ENCODE measurements at places on chromosomes 4 and X.
A peak's percentile ranks its signal among the peaks of the same experiment; 100 is the strongest.

GRCh38 chr4:44777115-44777514 is 50.8 kb upstream of the GNPDA2 start:
- DNase-seq: no peak

DNA sequence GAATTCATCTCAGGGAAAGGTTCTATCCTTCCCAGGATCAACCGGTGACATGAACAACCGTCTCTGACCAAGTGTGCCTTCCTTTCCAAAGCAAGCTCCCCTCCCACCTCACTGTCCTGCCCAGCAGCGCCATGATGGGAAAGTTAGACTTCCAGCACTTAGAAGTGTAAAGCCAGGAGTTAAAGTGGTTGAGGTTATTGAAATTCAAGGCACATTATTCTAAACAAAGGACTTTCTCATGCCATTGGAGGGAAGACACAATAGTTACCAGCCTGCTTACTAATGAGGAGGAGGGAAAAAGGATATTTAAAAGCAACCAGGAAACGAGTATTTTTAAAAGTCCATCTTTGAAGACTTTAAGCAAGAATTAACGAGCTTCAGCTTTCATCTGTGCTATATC is 96.8 kb downstream of the NSUN7 start:
- DNase-seq: no peak

DNA sequence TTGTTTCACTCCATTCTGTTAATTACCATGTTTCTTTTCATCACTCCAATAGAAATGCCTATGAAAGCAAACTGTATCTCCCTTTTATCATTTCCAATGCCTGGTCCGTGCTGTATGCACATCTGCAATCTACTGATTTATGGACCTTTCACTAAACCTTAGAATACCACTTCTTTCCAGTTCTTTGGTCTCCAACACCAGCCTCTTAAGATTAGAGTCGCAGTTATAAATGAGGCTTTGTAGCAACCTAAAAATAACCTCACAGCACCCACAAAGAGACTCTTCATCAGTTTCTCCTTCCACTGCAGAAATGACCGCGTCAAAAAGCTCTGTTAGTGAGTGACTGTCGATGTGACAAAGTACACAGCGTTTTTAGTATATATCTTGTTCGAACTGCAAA is 282.6 kb downstream of the ADGRA3 start:
- no peak for DNase-seq

GRCh38 chr4:4480685-4481398 is 61.0 kb downstream of the STX18 start:
- DNase-seq: no peak

DNA sequence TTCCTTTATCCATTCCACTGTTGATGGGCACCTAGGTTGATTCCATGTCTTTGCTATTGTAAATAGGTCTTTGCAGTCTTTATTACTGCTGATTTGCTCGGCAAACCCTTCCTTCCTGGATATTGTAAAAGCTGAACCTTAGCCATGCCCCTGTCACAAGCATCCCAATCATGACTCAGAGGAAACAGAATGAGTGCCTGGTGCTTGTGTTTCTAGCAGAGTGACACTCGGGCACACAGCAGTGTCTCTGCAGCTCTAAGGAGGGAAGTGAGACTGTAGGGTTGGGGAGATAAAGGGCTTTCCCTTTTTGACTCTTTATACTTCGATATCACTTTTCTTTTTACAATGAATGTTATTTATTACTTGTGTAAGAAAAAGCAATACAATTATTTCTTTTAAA is 83.3 kb downstream of the AKAP4 start:
- DNase-seq: no peak

DNA sequence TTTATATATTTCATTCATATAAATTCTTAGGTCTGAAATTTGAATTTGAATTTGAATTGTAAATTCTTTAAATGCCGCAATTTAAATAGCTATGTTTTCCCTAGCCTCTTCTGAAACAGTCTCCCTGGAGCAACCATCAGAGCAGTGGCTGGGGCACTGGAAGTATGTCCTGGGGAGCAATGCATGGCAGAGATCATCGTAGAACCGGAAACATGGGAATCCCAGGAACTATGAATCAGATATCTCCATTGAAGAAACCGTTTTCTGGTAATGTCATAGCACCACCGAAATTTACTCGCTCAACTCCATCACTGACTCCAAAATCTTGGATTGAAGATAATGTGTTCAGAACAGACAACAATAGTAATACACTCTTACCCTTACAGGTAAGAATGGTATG is 4.9 kb downstream of the CPEB2 start:
- DNase-seq: no peak

GRCh38 chrX:154804261-154804956 is 876 bp downstream of the MPP1 start:
- no peak for DNase-seq

DNA sequence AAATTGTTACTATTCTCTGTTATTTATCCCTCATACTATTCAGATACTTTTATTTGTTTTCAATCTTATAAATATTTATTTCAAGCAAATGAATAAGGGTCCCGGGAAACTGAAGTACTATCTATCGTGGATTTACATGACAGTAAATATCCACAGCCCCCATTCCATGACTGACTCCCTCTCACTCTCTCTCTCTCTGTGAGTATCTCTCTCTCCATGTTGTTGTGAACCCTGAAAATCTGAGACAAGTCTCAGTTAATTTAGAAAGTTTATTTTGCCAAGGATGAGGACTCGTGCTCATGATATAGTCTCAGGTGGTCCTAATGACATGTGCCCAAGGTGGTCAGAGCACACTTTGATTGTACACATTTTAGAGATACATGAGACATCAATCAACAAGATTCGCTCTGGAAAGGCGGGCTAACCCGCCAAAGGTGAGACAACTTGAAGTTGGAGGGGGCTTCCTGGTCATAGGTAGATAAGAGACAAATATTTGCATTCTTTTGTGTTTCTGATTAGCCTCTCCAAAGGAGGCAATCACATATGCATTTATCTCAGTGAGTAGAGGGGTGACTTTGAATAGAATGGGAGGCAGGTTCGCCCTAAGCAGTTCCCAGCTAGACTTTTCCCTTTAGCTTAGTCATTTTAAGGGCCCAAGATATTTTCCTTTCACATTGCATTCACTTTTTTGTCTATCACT is 986.4 kb downstream of the NLGN4X start:
- DNase-seq: no peak

GRCh38 chr4:118836301-118837120 is 585 bp upstream of the SEC24D start:
- DNase-seq: peak; percentile 71

DNA sequence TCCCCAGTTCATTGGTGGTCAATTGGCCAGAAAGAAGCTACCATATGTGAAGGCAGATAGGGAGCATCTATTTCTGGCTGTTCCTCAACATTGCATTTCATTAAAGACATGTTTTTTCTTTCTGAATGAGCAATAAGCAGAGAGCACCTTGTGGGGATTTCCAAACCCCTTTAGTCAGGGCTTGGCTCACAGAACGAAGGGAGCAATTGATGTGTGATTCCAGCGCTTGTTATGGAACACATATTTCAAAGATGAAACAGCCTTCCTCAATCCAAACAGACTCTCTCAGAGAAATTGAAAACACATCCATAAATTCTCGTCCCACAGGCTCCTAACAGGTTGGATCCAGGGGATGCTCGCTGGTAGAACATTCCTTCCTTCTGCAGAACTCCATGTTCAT is 84.1 kb downstream of the CLCN4 start:
- peak; percentile 88 for DNase-seq

GRCh38 chr4:168177546-168178149 is 85.3 kb downstream of the ANXA10 start:
- no peak for DNase-seq

- DNase-seq: no peak
These were observed 1.4 kb downstream of the HELT start for GRCh38 chr4:185019456-185020292.

DNA sequence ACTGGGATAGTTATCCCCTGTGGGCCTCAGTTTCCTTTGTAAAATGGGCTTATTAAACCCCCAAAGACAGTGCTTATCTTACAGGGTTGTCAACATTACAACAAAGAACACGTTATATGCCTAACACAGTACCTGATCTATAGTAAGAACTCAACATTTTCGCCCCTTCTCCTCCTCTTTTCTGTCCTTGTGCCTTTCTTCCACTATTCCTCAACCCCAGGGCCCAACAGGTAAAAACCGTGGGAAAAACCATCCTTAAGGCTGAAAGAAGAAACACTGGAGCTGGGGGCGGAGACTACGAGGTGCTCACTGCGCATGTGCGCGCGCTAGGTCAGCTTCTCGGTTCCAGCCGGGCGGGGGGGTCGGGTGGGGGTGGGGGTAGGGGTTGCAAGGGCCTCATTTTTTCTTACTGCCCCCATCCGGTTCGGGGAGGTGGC is 426 bp upstream of the XIAP start:
- DNase-seq: no peak

GRCh38 chr4:121799208-121799823 is 1.8 kb upstream of the EXOSC9 start:
- no peak for DNase-seq

GRCh38 chrX:153922932-153923857 is 2.9 kb downstream of the ARHGAP4 start:
- DNase-seq: peak; percentile 44

GRCh38 chr4:38823766-38824165 is 19.2 kb upstream of the TLR1 start:
- DNase-seq: no peak

GRCh38 chr4:14072506-14072905 is 445.0 kb upstream of the BOD1L1 start:
- DNase-seq: no peak

GRCh38 chrX:107288676-107289075 is 82.3 kb downstream of the DNAAF6 start:
- no peak for DNase-seq

GRCh38 chr4:56148428-56148827 is 199.7 kb downstream of the CEP135 start:
- peak; percentile 62 for DNase-seq

DNA sequence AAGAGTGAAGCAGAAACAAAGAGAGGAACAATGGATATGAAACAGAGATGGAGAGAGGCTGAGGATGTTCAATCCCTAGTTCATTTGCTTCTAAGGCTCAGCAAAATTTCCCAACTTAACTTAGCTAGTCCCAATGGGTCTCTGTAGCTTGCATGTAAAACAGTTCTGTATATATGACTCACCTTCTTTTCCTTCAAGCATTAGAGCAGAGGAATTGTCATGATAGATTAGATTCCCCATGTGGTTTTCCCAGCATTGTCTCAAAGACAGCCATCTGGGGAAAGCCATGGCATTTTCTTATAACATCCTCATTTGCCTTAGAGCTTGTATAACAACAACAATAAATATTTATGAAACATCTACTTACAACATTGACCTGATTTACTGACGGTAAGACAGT is 93.9 kb upstream of the GATB start:
- DNase-seq: no peak

DNA sequence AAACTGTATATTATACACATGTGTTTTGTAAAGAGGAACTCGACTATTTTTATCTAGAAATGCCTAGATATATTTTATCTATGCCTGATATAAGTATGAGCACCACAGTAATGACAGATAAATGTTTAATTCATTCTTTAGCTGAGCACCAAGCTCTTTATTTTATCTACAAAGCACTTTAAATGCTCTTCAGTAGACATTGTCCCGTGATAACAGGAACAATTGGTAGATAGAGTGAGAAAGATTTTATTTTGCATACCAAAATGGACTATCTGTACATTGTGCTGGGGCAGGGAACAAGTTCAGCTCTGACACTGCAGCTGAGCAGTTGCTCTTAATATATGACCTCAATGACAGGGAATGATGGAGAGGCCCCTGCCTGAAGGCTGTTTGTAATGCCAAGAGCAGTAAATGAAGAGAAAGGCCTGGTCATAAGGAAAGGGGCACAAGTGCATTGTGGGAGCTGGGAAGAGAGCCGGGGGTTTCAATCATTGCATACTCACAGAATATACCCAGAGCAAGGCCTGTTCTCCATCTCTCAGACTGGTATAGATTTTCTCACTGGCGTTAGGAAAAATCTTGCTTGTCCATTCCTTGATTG is 57.3 kb downstream of the SEPTIN11 start:
- no peak for DNase-seq

DNA sequence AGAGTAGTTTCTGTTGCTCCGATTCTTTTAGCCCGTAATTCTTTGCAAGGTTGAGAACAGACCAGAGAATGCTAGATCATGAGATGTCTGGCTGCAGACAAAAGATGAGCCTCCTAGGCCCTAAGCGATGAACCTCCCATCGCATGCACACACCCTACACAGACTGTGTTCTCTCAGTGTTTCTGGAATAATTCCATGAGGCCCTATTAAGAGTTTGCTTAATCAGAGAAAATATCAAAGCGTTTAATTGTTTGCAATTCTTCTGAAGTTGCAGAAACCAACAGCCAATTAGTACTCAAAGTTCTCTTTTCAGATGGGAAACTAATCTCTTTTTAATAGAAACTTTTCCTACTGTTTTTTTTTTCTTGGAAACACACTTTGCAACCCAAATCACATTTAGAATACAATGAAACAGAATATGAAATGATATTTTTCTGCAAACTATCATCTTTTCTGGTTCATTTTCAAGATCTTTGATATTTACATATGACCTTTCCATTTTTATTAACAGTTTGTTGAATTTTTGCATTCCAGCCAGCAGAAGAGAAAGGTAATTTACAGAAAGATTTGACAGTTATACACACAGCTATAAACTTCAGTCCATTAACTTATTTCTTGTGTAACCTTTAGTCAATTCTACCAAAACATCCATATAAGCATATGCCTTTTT is 1525.6 kb downstream of the ARAP2 start:
- DNase-seq: no peak

All from fibroblast of upper back skin (primary cell).